Bronchial epithelial cell (primary cell): ENCODE measurements at places on chromosomes 6 and 20.
A peak's percentile ranks its signal among the peaks of the same experiment; 100 is the strongest.

DNA sequence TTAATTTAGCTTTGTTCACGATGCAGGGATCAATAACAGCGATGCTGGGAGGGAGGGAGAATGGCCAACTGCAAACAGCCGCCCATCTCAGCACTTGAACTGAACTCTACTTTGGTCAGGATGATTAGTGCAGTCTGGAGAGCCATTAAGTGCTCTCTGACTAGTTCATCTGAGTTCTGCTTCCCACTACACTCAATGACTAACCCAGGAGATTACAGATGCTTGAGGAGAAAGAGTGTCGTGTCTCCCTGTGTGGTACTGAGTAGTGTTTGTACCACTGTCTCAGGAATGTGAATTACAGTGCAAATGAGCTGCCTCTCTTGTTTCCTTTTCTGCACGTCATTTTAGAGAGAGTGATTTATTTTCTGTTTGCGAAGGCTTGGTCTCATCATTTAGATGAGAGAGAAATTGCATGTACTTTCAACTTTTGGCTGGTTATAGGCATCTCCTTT lies 23.5 kb downstream of the CARMIL1 start:
- DNase-seq: peak; percentile 45

DNA sequence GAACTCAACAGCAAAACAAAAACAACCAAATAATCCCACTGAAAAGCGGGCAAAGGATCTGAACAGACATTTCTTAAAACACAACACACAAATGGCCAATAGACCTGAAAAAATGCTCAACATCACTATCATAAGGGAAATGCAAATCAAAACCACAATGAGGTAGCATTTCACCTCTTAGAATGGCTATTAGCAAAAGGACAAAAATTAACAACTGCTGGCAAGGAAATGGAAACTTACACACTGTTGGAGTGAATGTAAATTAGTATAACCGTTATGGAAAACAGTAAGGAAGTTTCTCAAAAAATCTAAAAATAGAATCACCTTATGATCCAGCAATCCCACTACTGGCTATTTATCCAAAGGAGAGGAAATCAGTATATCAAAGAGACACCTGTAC lies 20.9 kb downstream of the FAM8A1 start:
- no peak for DNase-seq

GRCh38 chr6:72461144-72461543 lies 160.7 kb upstream of the KCNQ5 start:
- DNase-seq: no peak

- no peak for DNase-seq
Observed at GRCh38 chr20:36477475-36477874, 63.8 kb upstream of the MYL9 start.

DNA sequence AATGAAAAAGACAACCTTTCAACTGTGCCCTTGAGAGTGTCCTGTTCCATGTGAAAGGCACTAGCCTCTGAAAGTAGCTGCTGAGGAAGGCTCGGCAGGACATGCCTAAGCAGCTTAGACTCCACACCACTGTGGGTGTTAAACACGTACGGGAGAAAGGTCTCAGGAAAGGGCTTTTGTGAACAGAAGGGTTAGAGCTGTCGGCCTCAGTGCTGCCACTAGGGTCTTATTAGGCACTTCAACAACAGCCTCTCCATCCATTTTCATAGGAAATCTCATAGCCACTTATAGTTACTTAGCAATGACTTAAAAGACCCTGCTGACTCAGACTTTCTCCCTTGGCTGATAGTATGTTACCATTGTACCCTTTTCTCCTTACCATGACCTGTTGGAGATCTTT lies 662.8 kb downstream of the TBC1D32 start:
- DNase-seq: no peak

GRCh38 chr20:53806683-53807401 lies 213.2 kb upstream of the ZNF217 start:
- no peak for DNase-seq

DNA sequence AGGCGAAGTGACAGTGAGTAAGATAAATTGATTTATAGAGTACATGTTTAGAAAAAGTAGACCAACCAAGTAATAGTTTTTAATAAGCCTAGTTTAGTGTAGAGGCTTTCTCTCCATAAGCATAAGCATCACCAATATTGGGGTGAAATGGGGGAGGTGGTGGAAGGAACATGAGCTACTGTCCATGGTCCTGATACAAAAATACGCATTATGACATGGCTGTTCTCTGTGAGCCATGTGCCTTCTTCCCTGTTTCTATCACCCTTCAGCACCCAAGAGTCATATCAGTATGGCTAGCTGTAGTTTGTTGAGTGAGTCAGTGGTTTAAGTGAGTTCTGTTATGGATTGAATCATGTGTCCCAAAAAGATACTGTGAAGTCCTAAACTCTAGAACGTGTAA lies 150.8 kb downstream of the EDN1 start:
- DNase-seq: peak; percentile 19

DNA sequence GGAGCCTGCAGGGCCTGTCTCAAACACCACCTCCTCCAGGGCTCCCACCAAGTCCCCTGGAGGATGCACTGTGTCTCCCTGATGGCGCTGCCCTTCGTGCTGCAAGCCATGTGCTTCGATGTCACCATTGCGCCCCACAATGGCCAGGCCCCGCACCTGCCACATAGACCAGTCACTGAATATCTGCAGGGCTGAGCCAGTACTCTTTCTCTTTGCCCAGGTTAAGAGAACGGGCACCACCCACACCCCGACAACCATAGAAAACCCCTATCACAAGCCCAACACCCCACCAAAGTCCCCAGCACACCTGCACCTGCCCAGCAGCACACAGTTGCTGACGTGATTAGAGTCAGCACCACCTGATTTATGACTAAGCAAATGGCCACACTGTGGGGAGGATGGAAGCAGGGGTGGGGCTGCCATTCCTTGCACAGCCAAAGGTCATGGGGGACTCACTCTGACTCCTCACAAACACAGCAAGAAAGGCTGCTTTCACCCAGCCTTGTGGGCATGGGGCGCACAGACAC lies 104.3 kb downstream of the SLC23A2 start:
- peak; percentile 38 for DNase-seq

- DNase-seq: peak; percentile 87
Observed at GRCh38 chr20:2402271-2402980, 21.7 kb downstream of the TGM6 start.

GRCh38 chr6:132511210-132511830 lies 1.6 kb downstream of the STX7 start:
- peak; percentile 8 for DNase-seq

GRCh38 chr20:63092660-63093215 lies 86.0 kb upstream of the BHLHE23 start:
- DNase-seq: no peak

- DNase-seq: no peak
Observed at GRCh38 chr6:170385506-170385905, 78.9 kb downstream of the FAM120B start.

DNA sequence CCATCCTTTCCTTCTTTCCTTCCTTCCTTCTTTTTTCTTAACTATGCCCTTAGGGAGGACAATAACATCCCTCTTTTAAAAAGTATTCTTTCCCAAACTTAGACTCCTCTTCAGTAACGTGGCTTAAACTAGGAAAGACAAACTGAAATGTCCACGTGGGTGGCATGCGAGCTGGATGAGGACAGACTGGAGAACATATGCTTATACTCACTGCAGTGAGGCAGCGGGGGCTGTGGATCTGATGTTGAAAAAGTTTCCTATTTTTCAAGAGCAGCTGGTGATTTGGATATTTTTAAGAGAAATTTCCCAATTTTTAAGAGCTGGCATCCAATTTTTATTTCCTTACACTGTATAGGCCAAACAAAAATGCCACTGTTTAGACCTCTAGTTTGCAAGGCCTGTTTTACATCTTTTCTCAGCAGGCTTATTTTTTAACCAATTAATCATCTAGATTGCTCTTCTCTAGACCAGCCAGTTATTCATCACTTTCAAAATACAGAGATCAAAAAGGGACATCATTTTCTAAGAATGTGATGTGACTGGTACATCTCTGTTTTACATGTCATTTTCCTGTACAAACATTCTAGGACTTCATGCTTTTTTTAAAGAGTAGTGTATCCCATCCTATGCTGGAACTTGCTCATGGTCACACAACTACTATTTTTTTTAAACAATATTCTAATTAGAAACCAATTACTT lies 226.5 kb downstream of the BTBD9 start:
- DNase-seq: no peak

GRCh38 chr6:159914565-159914923 lies 23.8 kb downstream of the MAS1 start:
- no peak for DNase-seq

- peak; percentile 87 for DNase-seq
Observed at GRCh38 chr6:153058291-153058690, 55.8 kb upstream of the MTRF1L start.

- DNase-seq: peak; percentile 79
Observed at GRCh38 chr6:37822851-37823682, 3.5 kb downstream of the ZFAND3 start.

DNA sequence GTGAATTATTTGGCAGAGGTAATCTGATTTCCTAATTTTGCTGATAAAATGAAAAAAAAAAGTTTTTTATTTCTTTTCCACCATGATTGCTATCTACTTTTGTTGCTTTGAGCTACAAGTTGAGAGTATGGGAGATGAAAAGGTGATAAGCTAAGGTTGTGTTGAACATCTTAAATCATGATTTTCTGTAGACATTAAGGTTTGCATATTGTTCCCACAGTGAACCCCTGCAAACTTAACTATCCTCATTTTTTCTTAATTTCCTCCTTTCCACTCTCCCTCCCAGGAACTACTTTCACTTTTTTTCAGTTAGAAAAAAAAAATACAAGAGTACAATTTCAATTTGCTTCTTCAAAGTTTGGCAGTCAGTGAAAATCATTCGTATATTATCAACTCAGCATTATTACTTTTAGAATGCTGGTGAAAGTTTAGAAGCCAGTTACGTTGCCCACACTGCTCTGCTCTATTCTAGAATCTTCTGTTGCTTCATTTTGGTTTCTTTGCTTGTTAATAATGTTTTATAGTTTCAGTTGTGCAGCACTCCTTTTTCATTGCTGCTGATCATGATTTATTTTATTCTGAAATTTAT lies 673.8 kb upstream of the CITED2 start:
- DNase-seq: no peak

DNA sequence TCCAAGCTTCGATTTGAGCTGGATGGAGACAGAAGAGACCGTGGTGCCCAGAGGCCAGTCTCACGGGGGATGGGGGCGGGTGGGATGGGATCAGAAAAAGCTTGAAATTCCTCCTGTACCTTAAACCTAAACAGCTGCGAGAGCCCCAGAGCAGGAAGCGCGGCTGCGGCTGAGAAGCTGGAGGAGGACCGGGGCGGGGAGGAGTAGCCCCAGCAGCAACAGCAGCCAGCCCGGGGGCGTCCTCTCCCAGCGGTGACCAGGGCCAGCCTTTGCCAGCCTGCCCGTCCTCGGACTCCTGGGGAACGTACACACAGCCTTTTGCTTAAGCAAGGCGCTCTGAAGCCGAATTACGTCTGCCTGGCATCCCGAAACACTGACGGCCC lies 17.4 kb upstream of the PRDM13 start:
- DNase-seq: no peak

GRCh38 chr20:59359906-59360725 lies 59.7 kb downstream of the EDN3 start:
- no peak for DNase-seq

DNA sequence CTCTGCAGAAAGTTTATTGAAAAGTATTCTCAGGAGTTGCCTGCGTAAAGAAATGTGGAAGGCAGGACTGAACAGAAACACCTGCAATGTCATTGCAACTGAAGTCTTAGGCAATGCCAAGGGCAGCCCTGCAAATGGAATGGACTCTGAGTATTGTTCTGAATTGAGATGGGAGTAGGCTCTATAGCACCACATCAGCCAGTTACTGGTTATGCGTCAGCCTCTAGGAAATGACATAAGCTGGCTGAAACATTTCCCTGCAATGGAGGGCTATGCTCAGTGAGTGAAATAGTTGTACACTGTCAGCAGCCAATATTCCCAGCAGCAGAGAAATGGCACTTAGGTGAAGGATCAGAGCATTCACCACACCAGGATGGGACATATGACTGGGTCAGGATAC lies 13.8 kb upstream of the GJE1 start:
- peak; percentile 29 for DNase-seq

- peak; percentile 94 for DNase-seq
Observed at GRCh38 chr6:7424967-7425807, 35.6 kb downstream of the RIOK1 start.

DNA sequence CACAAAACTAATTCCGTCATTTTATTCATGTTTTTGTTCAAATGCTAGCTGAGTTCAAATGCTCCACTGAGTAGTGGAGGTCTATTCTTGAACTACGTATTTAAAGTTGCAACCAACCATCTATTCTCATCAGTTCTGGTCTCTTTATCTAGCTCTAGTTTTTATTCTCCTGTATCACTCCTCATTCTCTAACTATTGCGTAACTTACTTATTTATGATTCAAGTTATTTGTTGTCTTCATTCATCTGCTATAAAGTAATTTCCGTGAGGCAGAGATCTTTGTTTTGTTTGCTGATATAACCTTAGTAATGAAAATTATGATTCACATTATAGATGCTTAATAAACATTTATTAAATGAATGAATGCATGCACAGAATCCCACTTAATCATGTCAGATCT lies 221.6 kb upstream of the ASCC3 start:
- DNase-seq: peak; percentile 23

- peak; percentile 83 for DNase-seq
Observed at GRCh38 chr20:15673206-15673605, 900.0 kb downstream of the KIF16B start.

GRCh38 chr6:132405143-132405915 lies 4.1 kb upstream of the MOXD1 start:
- DNase-seq: peak; percentile 59

GRCh38 chr6:73983367-73983766 lies 287.4 kb downstream of the CD109 start:
- DNase-seq: no peak

DNA sequence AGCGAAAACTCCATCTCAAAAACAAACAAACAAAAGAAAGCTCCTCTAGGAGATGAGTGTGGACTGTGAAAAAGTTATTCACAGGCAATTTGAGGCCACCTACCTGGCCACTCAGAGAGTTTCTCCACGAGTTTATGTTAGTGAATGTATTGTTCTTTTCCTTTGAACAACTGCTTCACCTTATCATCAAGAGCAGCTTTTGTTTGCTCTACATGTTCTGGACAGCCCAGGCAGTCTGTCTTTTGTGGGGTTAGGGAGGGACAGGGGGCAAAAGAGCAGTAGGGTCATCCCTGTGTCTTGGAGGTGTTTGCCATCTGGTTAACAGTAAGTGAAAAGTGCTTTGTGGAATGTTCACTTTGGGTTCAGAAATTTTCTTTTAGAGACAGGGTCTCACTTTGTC lies 8.0 kb downstream of the CASS4 start:
- no peak for DNase-seq

- peak; percentile 16 for DNase-seq
Observed at GRCh38 chr20:52060794-52061714, 130.5 kb downstream of the ZFP64 start.

GRCh38 chr6:30150671-30151395 lies 10.2 kb downstream of the TRIM10 start:
- no peak for DNase-seq

DNA sequence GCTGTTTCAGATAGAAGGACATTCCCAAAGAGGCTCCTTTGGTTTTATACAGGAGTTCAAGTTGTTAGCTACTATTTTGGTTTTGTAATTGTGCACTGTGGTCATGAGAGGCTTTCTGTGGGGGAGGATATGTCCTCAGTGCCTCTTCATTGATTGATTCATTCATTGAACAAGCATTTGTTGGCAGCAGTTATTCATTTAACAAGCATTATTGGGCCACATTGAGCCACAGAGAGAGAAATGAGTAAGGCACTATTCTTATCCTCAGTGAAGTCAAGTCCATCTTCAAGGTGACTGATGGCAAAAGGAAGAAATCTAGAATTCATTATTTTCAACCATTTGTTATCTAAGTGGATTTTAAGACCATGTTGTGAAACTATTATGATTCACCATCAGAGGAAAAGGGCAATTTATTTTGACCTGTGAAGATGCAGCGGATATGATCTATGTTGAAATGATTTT lies 697.2 kb upstream of the CITED2 start:
- peak; percentile 32 for DNase-seq
